ENCODE measurements at places on chromosomes 3 and 15. TPM values are rescaled to one million over a fixed set of nuclear protein-coding genes. Genes with fewer than 3 reads are reported as not detected.

GRCh38 chr3:23928524-23928923, 11.6 kb downstream of the RPL15 start:
- H3K36me3 ChIP-seq, result no peaks in the 10 kb centered on the region
- DNase-seq, result no peak
- no peak overlapping the region for H3K27ac ChIP-seq

Gene CADM2
- 1.2 TPM for total RNA-seq

DNA sequence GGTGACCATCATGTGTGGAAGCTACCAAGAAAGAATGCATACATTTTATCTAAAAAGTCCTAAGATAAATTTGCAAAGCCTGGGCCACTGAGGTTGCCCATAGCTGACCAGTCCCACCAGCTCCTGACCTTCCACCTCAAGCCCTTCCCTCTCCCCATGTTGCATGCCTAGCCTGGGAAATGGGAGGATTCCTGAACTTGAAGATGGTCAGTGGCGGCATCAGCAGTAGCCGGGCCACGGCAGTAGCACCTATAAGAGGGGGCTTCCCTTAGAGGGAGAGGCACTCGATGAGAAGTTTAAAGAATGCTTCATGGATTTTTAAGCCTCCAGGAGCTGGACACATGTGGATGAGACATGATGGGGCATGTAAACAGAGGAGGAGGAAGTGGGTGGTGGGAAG, 172.1 kb downstream of the KLF13 start:
- no peak for DNase-seq
- H3K4me1 ChIP-seq, result peaks cover 7% of the 10 kb centered on the region
- no peaks in the 10 kb centered on the region for H3K36me3 ChIP-seq
- H3K27me3 ChIP-seq, result no peaks in the 10 kb centered on the region
- no peak overlapping the region for H3K4me3 ChIP-seq

GRCh38 chr15:36370731-36371112, 208.7 kb upstream of the CDIN1 start:
- no peak overlapping the region for H3K4me3 ChIP-seq
- DNase-seq, result no peak
- no peak overlapping the region for H3K27ac ChIP-seq
- no peaks in the 10 kb centered on the region for H3K36me3 ChIP-seq
- H3K27me3 ChIP-seq, result no peaks in the 10 kb centered on the region

GRCh38 chr15:56208641-56209155, 35.0 kb downstream of the RFX7 start:
- DNase-seq, result no peak
- H3K4me1 ChIP-seq, result peaks cover 5% of the 10 kb centered on the region
- no peak overlapping the region for H3K4me3 ChIP-seq
- H3K36me3 ChIP-seq, result no peaks in the 10 kb centered on the region
- no peak overlapping the region for H3K27ac ChIP-seq
- no peaks in the 10 kb centered on the region for H3K27me3 ChIP-seq

Gene DUOXA2
- total RNA-seq, result not detected

DNA sequence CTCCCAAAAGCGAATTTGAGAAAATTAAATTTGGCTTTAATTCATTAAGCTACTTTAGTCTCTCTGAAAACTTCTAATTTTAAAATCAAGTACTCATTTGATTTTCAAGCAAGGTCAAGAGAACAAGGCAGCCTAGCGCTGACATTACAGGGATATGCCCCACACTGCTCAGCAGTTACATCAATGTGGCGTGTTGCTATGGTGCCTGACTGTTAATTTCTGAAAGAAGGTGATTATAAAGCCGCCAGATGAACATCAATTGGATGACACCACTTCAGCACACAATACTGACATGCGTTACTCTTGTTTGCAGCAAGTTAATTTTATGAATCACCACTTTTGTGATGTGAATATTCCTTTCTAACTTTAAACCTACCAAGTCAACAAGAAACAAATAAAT, 284.4 kb downstream of the FOXP1 start:
- no peaks in the 10 kb centered on the region for H3K27me3 ChIP-seq
- no peak overlapping the region for H3K27ac ChIP-seq
- no peaks in the 10 kb centered on the region for H3K36me3 ChIP-seq

Gene LMAN1L
- total RNA-seq, result not detected

DNA sequence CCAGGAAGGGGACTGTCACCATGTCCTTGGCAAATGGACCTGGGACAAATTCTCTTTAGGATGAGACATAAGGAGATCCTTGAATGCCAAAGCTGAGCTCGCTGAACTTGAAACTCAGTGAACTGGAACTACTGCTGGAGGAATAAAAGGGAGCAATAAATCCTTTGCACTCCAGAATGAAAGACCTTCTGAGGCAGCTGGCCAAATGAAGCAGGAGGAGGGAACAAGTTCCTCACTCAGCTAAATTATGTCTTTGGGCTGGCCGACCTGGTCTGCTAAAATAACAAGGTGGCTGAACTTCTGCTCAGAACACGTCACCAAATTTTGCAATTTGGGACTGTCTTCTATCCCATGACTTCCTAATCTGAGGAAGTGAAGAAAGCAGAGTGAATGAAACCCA, 314.7 kb downstream of the LPP start:
- H3K36me3 ChIP-seq, result no peaks in the 10 kb centered on the region
- H3K4me1 ChIP-seq, result no peaks in the 10 kb centered on the region
- no peak overlapping the region for H3K4me3 ChIP-seq
- peak; percentile 19 for DNase-seq
- H3K27ac ChIP-seq, result peak overlapping the region; percentile 6

DNA sequence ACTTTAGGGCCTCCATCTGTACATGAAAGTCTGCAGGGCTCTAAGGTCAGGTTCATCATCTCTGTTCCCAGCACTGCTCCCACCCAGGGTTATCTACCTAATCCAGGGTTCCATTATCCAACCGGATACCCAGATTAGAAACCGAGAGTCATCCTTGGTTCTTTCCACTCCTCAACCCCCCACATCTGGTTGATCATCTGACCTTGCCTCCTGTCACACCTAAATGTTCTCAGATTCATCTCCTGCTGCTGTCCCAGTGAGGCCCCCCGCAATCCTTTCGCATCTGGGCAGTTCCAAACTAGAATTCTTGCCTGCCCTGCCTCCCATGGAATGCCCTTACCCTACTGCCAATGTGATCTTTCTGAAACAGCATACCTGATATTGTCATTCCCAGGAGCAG, 136.5 kb downstream of the PDE8A start:
- no peak overlapping the region for H3K4me3 ChIP-seq
- H3K36me3 ChIP-seq, result no peaks in the 10 kb centered on the region
- H3K4me1 ChIP-seq, result no peaks in the 10 kb centered on the region
- H3K27ac ChIP-seq, result no peak overlapping the region

Gene C3orf62
- total RNA-seq, result 24.8 TPM

GRCh38 chr3:155494332-155494731, 200.8 kb upstream of the STRIT1 start:
- H3K27ac ChIP-seq, result no peak overlapping the region
- no peak for DNase-seq
- no peaks in the 10 kb centered on the region for H3K36me3 ChIP-seq
- no peaks in the 10 kb centered on the region for H3K4me1 ChIP-seq

- no peak for DNase-seq
- H3K27ac ChIP-seq, result no peak overlapping the region
- H3K36me3 ChIP-seq, result no peaks in the 10 kb centered on the region
- no peaks in the 10 kb centered on the region for H3K27me3 ChIP-seq
Observed at GRCh38 chr3:105195260-105195659, 171.4 kb upstream of the ALCAM start.

DNA sequence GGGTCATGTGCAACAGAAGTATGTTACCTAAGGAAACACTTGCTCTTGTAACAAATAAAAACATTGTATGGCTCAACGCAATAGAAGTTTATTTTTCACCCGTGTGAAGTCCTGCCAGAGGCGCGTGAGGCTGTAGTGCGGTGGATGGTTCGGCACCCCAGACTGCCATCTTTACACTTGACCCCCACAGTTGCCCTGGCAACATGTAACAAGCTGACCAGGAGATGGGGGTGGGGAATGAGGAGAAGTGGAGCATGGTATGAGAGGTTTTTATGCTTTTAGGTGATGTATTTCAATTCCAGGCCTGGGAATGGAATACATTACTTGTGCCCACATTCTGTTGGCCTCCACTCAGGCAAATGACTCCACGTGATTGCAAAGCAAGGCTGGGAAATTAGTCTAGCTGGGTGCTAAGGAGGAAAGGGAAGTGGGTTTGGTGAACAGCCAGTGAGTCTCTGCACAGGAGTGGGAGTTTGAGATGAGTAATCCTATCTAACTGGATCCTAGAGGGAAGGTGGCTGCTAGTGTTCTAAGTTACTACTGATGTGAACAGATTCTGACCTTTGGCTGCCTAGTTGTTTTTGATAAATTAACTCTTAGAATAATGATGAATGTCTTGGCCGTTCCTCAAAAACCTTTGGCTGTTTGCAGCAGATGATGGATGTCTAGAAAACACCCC, 33.8 kb upstream of the GREM1 start:
- no peak for DNase-seq
- H3K4me1 ChIP-seq, result no peaks in the 10 kb centered on the region
- no peaks in the 10 kb centered on the region for H3K36me3 ChIP-seq
- H3K4me3 ChIP-seq, result no peak overlapping the region
- H3K27me3 ChIP-seq, result no peaks in the 10 kb centered on the region

DNA sequence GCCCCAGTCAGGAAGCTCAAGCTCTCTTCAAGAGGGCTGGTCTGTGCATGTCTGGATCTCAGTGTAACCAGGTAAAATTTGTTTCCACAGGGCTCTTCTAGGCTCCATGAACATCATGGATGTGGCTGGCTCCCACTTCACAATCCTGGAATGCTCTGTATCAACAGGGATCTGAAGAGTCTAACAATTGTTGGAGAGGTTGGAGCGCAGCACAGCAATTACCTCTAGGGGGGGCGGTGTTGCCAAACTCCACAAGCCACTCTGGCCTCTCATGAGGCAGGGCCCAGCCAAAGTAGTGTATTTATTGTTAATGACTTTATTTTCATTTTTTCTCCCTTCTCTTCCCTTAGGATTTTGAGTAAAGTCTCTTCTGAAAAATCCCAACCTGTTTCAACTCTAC, 6.1 kb upstream of the EIF2B5 start:
- no peaks in the 10 kb centered on the region for H3K36me3 ChIP-seq
- no peaks in the 10 kb centered on the region for H3K4me1 ChIP-seq
- H3K4me3 ChIP-seq, result no peak overlapping the region
- H3K27ac ChIP-seq, result no peak overlapping the region
- H3K27me3 ChIP-seq, result no peaks in the 10 kb centered on the region
- DNase-seq, result peak; percentile 49

Gene LYSMD2
- total RNA-seq, result 14.4 TPM

Gene ZDHHC23
- total RNA-seq, result 15.7 TPM
